ENCODE measurements at places on chromosomes 7 and 10. TPM values are rescaled to one million over a fixed set of nuclear protein-coding genes. Genes with fewer than 3 reads are reported as not detected.

DNA sequence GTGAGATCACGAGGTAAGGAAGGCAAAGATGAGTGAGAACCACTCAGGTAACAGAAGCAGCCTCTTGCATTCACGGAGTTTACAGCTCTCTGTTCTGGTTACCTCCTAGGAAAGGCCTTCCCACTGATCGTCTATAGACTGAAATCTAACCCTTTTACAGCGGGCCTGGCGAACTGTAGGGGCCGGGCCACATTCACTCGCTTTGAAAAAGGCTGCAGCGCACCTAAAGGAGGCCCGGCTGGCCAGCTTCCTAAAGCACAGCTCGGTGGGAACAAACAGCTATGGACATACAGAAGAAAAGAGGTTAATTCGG lies 565 bp downstream of the ATP5MK start:
- DNase-seq, result no peak

Gene ELFN1
- 2.4 TPM for total RNA-seq

GRCh38 chr10:117450940-117451339 lies 75.7 kb upstream of the PDZD8 start:
- no peak for DNase-seq

Gene VAX1
- total RNA-seq, result not detected

Gene MRLN
- total RNA-seq, result not detected

Measured in sciatic nerve (tissue), 2 donors.